Neural crest cell (in vitro differentiated cells): ENCODE measurements at places on chromosomes 11 and 22. TPM values are rescaled to one million over a fixed set of nuclear protein-coding genes. Genes with fewer than 3 reads are reported as not detected.
A peak's percentile ranks its signal among the peaks of the same experiment; 100 is the strongest.

DNA sequence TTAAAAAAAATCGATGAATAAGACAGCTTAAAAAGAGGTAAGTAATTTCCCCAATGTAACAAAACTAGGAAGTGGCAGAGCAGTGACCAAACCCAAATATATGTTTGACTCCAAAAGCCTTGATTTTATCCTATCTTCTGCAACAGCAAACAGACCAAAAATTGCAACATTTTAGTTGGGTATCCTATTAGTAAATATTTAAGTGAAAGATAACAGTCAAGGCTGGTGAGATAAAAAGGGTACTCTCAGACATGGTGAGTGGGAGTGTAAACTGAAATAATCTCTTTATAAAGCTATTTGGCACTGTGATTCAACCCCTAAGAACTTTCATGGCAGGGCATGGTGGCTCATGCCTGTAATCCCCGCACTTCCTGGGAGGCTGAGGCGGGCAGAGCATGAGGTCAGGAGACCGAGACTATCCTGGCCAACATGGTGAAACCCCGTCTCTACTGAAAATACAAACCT, 1.9 kb upstream of the RDX start:
- H3K27ac ChIP-seq, result no peak overlapping the region
- H3K27me3 ChIP-seq, result no peaks in the 10 kb centered on the region
- no peak for DNase-seq
- peaks cover 38% of the 10 kb centered on the region for H3K4me1 ChIP-seq
- no peaks in the 10 kb centered on the region for H3K36me3 ChIP-seq
- peak overlapping the region; percentile 86 for H3K4me3 ChIP-seq

DNA sequence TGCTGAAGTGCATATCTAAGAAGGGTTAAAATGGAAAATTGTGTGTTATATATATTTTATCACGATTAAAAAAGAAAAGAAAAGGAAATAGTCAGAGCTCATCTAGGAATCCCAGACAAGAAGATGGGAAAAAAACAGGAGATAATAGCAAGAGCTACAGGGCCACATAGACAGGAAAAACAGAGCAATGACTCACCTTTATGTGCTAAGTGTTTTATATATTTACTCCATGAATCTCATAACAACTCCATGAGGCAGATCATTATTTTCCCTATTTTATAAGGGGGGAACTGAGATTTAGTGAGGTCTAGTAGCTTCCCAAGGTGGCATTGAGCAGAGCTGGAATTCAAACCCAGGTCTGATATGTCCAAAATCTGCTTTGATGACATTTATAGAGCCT, 18.1 kb upstream of the ELF5 start:
- H3K27me3 ChIP-seq, result no peaks in the 10 kb centered on the region
- no peak overlapping the region for H3K27ac ChIP-seq
- no peak overlapping the region for H3K4me3 ChIP-seq
- DNase-seq, result no peak
- H3K36me3 ChIP-seq, result no peaks in the 10 kb centered on the region

- H3K36me3 ChIP-seq, result no peaks in the 10 kb centered on the region
- H3K27me3 ChIP-seq, result peaks cover 54% of the 10 kb centered on the region
- DNase-seq, result no peak
- no peak overlapping the region for H3K4me3 ChIP-seq
- peaks cover 12% of the 10 kb centered on the region for H3K4me1 ChIP-seq
These were observed 96.5 kb downstream of the SHANK2 start for GRCh38 chr11:71155846-71156245.

DNA sequence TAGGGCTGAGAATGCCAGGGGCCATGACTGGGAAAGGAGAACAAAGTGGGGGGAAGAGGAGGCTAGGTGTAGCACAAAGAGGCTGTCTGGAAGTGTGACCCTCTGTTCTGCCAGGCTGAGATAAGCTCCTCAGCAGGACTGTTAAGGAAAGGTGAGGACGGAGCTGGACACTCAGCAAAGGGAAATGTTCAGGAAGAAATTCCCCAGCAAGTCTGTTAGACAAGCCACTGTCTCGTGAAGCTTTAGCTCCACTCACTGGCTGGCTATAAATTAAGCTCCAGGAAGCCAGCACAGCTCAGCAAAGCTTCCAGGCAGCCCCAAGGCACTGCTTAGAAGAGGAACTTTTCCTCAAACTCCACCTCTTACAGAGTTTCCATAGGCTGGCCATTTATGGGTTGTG, 181.2 kb upstream of the API5 start:
- DNase-seq, result no peak
- H3K27ac ChIP-seq, result peak overlapping the region; percentile 92
- H3K4me3 ChIP-seq, result no peak overlapping the region
- H3K36me3 ChIP-seq, result no peaks in the 10 kb centered on the region
- H3K4me1 ChIP-seq, result no peaks in the 10 kb centered on the region
- no peaks in the 10 kb centered on the region for H3K27me3 ChIP-seq

JRKL gene
- total RNA-seq, result 8.2 and 8.9 TPM in 2 replicates

KLHL35 gene
- 9.4 and 11.6 TPM in 2 replicates for total RNA-seq

BIRC3 gene
- total RNA-seq, result 0.16 and 0.33 TPM in 2 replicates

CRYBA4 gene
- total RNA-seq, result not detected in 2 replicates
